NCI-H1436 (cell line): ENCODE measurements at places on chromosomes 16 and 17.

DNA sequence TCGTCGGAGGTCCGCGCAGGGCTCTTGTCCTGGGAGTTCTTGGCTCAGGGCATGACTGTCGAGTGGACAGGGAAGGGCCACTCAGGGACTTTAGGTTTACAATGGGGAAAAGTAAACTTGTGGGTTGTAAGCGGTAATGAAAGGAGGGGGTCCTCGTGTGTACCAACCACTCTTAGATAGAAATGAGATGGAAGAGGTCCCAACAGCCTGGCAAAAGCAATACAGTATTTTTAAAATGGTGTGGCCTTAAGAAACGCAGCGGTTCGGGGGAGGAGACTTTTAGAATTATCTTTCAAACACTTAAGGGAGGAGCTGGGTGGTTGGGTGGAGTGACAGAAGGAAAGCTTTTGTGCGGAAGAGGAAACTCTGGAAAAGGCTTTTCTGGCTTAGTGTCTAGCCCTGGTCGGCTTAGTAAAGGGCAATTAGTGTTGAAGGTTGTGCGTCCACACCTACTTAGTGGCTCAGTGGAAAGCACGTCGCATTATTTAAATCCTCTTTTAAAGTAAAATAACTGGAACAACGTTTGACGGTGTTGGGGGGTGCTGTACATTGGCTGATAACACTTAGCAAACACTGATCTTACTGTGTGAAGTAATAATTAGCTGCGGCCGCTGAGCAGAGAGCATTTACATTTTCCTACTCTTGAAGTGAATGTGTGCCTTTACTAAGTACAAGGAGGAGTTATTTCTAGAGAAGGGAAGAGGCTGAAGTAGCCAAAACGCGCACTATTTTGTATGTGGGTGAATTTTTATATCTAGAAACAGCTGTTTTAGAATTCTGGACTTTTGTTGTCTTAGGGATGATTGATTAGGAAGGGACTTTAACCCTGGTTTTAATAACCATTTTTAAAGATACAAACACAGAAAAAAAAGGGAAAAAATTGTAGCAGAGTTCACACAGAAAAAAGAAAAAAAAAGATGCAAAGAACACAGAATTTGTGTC, 1.0 kb downstream of the WSB1 start:
- DNase-seq, result peak; percentile 62

DNA sequence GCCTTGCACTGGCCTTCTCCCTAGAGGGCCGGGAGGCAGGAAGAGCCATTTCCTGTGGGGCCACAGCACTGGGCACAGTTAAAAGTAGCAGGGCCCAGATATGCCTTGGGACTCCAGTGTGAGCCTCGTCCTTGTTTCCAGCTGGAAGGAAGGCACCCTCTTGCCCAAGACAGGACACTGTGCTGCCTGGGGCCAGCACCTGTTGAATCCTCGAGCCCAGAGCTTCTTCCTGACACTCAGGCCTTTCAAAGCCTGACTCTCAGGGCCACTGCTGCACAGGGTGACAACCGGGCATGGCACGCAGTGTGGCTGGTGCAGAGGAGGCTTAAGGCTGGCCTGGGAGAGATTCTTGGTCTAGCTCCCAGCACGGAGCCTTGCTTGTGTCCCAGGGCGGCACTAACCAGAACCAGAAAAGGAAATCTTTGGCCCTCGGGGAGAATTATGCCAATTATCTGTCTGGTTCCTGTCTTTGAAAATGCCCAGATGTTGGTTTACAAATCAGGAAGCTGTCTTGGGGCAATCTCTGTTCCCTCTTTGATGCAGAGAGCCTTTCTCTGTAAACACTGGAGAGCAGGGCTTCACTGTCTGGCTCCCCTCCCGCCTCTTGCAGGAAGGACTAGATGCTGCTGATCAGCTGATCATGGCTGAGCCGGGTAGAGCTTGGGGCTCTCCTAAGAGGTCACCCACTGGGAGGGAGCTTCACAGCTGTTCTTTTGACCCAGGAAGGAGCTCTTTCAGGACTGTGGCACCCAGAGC, 11.1 kb downstream of the LDHD start:
- DNase-seq, result no peak

- no peak for DNase-seq
Measured at GRCh38 chr16:5315914-5316313, 218.3 kb upstream of the EEF2KMT start.

GRCh38 chr16:58028541-58029070, 3.1 kb downstream of the MMP15 start:
- no peak for DNase-seq

- no peak for DNase-seq
Measured at GRCh38 chr17:80456465-80457235, 19.8 kb downstream of the NPTX1 start.

- no peak for DNase-seq
Measured at GRCh38 chr16:58284469-58284868, 10.4 kb downstream of the PRSS54 start.

DNA sequence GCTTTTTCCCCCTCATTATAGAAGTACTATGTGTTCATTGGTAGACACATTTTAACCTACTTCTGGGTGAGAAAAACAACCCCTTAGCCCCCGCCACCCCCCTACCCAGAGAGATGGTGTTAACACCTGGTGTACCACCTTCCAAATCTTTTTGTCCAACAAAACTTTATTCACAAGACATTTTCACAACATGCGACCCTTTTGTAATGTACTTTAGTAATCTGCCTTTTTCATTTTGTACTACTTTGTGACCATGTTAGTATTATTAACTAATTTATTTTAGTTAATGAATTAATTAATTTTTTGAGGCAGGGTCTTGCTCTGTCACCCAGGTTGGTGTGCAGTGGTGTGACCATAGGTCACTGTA, 20.0 kb downstream of the PLCG2 start:
- no peak for DNase-seq

- DNase-seq, result no peak
Measured at GRCh38 chr16:77882358-77882757, 94.0 kb downstream of the VAT1L start.

DNA sequence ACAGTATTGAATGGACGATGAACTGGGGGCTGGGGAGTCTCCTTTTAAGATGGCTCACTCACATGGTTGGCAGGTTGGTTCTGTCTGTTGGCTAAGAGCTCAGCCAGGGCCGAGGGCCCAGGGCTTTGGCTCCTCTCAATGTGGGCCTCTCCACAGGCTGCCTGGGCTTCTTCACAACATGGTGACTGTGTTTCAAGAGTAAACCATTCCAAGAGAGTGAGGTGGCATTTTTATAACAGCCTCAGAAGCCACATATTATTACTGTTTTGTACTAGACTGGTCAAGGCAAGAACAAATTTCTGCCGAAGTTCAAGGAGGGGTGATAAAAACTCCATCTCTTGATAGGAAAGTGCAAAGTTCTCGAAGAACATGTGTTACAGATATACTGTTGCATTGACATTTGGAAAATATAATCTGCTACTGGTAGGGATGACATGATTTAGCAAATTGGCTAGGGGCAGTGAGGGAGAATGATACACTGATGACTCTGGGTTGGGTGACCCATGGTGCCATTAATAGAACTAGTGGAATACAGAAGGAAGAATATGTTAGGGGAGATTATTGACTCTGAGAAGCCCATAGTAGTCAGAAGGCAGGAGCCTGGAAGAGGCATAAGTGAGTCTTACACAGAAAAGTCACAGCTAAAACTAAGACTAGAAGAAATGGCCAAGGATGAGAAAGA, 13.7 kb downstream of the KRABD2 start:
- no peak for DNase-seq

GRCh38 chr17:1071103-1071825, 74.3 kb downstream of the TIMM22 start:
- DNase-seq, result no peak

DNA sequence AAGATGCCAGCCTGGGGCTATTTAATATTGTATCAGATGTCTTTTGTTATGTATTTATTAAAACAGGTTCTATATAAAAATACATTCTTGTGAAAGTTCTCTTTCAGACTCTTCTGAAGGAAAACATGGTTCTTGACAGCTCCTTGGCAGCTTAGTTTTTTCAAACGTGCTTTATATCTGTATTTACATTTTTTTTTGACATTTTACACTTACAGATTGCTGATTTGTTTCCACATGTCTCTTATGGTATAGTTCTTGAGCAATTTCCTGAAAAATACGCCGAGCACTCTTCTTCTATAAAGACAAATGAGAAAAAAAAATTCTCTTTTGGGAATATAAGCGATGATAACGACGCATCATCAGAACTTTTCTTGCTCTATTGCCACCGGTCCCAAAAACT, 9.5 kb downstream of the IGSF6 start:
- DNase-seq, result no peak

- DNase-seq, result no peak
Measured at GRCh38 chr16:22887445-22887844, 73.5 kb downstream of the HS3ST2 start.

GRCh38 chr17:58415371-58416055, 1.8 kb downstream of the RNF43 start:
- DNase-seq, result no peak

DNA sequence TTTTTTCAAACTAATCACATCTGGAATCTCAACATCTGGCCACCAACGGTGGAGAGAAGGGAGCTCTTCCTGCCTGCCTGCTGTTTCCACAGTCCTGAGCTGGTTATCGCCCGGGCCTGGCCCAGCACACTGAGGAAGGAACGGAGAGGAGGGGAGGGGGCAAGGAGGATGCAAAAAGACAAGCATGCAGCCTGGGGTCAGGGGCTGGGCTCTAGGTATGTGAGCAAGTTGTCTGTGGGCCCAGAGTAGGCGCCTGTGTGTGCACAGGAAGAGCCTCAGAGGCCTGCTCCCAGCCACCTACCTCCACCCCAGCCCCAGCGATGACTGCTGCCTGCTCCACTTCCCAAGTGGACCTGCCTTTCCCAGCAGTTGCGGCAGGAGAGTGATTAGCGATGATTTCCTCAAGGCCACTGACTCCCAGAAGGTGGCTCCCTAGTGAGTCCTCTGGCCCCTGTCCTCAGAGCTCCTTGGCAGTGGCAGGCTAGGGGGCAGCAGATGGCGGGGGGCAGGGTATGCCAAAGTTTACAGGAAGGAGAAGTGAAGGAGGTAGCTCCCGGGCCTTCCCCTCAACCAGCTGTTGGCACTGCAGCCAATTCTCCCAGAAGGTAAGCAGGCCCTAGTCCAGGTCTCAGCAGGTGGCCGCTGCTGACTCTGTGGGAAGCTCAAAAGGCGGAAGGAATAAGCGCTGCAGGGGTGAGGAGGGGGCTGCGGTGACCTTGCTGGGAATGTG, 27.0 kb upstream of the RASD1 start:
- DNase-seq, result no peak

DNA sequence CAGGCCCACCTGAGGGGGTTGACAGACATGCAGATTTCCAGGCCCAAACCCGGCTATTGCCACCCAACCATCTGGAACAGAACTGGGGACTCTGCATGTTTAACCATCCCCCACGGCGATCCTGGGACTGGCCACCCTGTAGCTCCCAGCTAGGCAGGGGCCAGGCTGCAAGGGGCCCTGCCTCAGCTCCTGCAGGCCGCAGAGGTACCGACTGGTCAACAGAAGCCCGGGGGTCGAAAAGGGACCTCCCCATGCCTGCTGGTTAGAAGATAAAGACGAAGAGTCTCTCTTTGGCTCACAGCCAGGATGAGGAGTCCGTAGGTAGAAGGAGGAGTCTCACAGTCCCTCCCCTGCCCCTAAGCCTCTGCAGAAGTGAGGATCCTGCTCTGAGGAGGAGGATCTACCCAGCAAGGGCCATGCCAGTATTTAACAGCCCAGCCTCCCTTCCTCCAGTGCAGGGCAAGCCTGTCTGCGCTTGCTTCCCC, 223.4 kb upstream of the TNRC6C start:
- peak; percentile 62 for DNase-seq

GRCh38 chr17:67644061-67644460, 73.7 kb upstream of the NOL11 start:
- no peak for DNase-seq

DNA sequence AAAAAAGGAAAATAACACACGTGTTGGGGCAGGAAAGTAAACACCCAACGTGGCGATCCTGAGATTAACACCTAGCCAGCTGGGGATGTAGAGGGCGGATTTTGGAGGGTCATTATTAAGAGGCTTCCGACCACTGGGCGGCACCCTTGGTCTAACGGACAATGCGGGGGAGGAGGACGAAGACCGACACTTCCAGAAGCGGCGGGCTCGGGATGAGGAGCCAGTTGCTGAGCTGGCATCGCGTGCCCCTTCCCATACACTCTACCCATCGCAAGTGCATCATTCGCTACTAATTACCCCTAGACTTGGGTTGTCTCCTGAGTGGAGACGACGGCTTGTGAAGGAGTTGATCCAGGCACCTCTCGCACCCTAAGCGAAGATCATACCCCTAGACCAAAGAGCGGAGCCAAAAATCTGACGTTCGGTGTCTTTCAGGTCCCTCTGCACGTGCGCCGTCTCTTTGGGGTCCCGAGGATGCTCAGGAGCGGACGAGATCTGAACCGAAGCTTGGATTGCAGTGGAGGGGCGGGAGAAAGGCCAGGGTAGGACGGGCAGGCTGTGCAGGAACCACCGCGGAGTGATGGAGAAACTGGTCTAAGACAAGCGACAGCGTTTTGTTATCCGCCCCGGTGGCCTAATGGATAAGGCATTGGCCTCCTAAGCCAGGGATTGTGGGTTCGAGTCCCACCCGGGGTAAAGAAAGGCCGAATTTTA, 17.6 kb downstream of the ZNF213 start:
- DNase-seq, result peak; percentile 82

DNA sequence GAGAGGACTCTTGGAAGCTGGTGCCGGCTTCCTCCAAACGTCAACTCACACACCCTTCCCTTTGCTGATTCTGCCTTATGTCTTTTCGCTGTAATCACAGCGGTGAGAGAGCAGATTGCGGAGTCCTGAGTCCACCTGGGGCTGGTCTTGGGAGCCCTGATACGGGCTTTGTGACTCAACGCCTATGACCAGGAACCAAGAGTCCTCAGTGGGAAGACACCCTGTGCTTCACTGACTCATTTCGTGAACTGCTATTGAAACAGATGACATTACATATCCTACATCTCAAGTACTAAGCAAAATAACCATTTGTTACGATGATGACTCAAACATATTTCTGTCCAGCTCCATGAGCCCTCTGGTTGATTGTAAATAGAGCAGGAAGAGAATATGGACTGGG, 90.7 kb upstream of the CREBBP start:
- DNase-seq, result no peak

GRCh38 chr17:42361781-42362186, 26.5 kb downstream of the STAT3 start:
- no peak for DNase-seq

GRCh38 chr17:78654325-78654724, 77.1 kb upstream of the DNAH17 start:
- DNase-seq, result no peak

DNA sequence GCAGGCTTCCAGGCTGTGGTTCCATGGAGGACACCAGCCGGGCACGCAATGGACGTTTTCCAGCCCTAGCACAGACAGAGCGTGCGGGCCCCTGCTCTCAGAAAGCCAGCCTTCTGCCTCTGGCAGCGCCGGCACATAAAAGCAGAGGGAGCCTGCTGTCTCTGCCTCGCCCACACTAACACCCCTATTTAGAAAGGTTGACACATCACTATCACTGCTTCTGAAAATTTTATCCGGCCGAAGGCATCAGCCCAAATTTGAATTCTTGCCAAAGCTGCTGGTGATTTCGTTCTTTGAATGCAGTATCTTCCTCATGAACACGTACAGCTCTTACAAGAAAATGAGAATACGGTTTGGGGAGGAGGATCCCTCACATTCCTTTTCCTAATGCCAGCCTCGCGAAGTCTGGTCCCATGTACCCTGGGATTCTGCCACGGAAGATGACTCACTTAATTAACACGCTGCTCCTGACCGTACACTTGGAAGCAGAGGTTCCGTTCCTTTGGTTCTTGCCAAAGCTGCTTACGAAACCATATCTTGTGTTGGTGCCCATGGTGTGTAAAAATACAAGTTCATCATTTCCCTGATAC, 1.3 kb upstream of the RAB11FIP3 start:
- DNase-seq, result no peak
